Cardiac muscle cell (in vitro differentiated cells and primary cell): ENCODE measurements at places on chromosomes 2 and 18. TPM values are rescaled to one million over a fixed set of nuclear protein-coding genes. Genes with fewer than 3 reads are reported as not detected.

Gene SLC19A3
- 0.35 TPM in 1 of 2 replicates, not detected in the other for polyA plus RNA-seq

Gene RNF144A
- polyA plus RNA-seq = 6.3 and 12.4 TPM in 2 replicates

Gene PAIP2B
- polyA plus RNA-seq = 8.0 and 9.7 TPM in 2 replicates

Gene TBC1D8
- 15.2 and 25.6 TPM in 2 replicates for polyA plus RNA-seq

Gene ZBTB7C
- polyA plus RNA-seq = 2.3 and 3.0 TPM in 2 replicates

DNA sequence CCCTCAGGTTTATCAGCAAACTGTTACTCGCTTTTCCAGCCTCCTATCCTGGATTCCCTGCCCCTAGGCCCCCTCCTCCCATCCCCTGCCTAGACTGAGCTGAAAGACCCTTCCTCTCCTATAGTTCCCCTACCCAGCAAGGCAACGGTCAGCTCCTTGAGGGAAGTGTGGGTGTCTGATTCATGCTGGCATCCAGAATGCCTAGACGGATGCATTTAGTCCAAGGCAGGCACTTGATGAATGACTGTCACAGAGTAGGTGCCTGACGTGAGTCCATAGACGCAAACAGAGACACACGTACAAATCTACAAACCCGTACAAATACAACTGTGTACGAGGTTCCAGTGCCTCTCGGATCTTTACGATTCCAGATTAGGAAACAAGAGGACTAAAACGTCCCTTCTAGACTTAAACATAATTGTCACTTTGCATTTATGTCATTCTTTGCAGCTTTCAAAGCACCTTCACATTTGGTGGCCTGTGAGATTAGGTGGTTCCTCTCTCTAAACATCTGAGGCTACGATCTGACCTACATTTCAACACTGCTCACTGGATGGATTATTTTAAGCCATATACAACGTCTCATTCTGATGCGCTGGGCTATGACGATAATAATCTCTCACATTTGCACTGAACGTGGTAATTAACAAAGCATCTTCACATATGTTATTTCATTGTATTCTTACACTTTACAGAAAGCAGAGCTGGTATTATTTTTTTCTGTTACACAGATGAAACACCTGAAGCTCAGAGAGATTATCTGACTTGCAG lies 36.7 kb downstream of the DNMT3A start:
- no peak for DNase-seq

GRCh38 chr2:72274380-72274797 lies 126.7 kb upstream of the CYP26B1 start:
- DNase-seq = no peak

DNA sequence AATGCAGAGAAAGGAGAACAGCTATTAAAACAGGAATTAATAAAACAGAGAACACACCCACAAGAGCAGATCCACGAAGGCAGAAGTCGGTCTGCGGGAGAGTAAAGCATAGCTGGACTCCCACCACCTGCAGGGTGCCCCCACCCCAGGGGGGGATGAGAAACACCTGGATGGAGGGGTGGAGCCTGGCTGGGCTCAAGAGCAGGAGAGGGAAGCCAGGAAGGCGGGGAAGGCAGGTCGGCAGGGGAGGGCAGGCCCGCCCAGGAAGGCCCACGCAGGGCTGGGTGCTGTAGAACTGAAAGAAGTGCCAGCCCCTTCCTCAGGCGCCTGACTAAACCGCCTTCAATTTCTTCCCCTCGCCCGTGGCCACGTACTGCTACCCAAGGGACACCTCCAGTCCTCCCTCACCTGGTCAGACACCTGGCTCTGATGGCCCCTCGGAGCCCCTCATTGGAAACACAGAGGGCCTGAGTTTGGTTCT lies 175.4 kb downstream of the HDAC4 start:
- no peak for DNase-seq

GRCh38 chr2:111155610-111156009 lies 34.9 kb downstream of the BCL2L11 start:
- no peak for DNase-seq

- peak; percentile 58 for DNase-seq
Measured at GRCh38 chr2:101012706-101013181, 10.7 kb downstream of the RPL31 start.

- no peak for DNase-seq
Measured at GRCh38 chr2:65411056-65411795, 21.2 kb downstream of the SPRED2 start.

GRCh38 chr18:23151414-23152099 lies 16.3 kb downstream of the CABLES1 start:
- DNase-seq = no peak

GRCh38 chr2:109406301-109406700 lies 207.5 kb downstream of the SEPTIN10 start:
- DNase-seq = no peak

DNA sequence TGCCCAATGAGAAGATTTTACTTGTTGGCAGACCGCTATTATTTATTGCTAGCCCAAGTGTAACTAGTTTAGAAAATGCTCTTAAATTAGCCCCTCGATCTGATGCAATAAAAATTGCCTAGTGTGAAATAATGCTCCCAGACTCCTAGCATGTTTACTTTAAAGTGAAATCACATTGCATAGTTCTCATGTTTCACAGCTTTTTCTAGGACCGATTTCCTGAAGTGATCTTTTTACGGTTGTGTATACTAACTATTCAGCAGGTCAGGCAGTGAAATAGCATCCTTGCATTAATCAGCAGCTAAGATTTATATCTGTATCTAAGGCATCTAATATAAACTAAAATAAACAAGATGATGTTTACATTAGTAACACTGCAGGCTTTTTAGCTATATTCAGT lies 52.4 kb downstream of the PMS1 start:
- DNase-seq = peak; percentile 62

DNA sequence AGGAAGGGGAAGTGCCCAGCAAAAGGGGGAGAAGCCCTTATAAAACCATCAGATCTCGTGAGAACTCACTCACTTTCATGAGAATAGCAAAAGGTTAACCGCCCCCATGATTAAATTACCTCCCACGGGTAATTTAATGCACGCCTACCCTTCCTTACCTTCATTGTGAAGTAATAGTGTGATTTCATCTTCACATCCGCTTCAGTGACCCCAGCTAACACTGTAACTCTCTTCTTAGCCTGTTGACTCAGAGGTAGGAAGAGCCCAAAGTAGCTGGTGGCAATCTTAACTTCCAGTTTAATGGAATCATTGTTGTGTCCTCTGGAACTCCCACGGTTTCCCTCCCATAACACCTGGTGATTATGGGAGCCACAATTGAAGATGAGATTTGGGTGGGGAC lies 120.5 kb downstream of the GULP1 start:
- no peak for DNase-seq
